ENCODE measurements at places on chromosomes 16 and 17.

DNA sequence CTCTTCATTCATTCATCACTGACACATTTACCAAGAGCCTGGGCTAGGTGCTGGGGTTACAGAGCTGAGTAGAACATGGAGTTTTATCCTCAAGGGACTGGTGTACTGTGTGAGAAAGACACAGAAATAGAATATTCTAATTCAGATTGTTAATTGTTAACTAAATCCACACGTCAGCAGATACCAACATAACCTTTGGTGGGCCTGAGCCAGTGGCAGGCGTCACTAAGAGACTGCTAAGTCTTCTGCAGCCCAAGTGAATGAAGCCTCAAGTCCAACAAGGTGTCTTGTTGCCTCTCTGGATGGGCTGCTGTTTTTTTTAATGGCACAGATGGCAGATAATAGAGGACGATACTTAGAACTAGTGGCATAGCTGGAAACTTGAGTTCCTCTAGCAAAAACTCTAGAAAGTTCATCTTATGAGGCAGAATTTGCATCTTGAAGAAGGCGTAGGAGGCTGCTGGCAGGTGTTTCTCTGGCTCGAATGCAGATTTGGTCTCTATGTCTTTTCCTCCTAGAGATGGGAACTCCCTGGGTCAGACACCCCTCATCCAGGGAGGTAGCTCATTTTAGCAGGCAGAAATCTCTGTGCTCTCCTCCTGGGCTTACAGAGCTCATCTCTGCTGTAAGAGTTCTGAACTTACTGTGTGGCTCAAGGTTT is 179.5 kb downstream of the NTN1 start:
- no peak for DNase-seq

DNA sequence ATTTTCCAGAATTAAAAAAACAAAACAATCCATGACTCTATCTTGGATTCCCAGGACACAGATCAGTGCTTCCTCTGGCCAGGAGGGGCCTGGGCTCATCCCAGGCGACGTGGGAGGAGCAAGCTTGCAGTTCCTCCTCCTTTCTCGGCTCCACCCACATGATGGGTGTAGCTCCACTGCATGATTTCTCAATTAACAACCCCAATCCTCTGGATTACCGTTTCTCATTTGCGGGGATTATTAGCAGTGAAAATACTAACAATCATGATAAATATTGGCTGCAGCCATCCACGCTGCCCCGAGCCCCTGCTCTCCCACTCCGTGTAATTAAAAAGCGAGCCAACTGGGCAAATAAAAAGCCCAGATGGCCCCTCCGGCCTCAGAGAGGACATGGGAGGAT is 46.4 kb upstream of the SDK2 start:
- DNase-seq: no peak

GRCh38 chr17:83069931-83070742 is 9.3 kb upstream of the METRNL start:
- DNase-seq: peak; percentile 25

- no peak for DNase-seq
Observed at GRCh38 chr17:27746881-27747280, 53.4 kb downstream of the NOS2 start.

DNA sequence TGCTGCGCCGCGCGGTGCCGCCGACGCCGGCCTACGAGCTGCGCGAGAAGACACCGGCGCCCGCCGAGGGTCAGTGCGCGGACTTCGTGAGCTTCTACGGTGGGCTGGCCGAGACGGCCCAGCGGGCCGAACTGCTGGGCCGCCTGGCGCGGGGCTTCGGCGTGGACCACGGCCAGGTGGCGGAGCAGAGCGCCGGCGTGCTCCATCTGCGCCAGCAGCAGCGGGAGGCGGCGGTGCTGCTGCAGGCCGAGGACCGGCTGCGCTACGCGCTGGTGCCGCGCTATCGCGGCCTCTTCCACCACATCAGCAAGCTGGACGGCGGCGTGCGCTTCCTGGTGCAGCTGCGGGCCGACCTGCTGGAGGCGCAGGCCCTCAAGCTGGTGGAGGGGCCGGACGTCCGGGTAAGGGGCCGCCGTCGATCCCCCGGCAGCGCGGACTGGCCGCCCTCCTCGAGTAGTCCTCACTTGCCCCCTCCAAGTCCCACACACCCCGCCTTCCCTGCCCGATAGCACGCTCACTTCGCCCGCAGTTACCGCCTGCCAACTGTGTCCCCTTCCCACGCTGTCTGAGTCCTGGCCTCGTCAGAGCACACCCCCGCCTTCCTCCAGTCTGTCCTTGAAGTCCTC is 470 bp downstream of the MLYCD start:
- DNase-seq: peak; percentile 32

DNA sequence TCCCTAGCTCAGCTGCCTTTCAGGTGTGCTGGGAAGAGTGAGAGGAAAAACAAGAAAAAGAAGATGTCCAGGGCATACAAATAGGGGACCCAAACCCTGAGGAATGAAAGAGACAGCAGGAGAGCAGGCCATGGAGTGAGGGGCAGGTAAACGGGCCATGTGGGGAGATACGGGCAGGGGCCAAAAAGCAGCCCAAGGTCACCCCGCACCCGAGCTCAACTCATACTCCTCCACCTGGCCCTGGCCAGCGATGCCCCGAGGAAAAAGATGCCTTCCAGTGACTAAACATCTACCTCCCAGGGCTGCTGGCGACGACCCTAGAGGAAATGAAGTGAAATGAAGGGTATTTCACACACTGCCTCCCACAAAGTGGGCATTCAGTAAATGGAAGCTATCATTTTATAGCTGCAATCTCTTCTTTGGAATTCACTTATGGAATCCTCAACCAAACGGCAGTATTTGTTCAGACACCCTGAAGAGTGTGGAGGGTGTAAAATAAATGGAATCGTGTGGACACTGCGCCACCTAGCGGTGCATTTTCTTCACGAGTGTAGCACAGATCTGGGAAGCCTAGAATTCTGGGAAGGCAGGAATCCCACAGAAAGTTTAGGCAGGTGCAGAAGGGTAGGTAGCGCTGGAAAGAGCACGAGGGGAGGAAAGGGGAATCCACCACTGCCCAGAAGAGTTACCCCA is 14.9 kb downstream of the ELAC2 start:
- DNase-seq: peak; percentile 88

DNA sequence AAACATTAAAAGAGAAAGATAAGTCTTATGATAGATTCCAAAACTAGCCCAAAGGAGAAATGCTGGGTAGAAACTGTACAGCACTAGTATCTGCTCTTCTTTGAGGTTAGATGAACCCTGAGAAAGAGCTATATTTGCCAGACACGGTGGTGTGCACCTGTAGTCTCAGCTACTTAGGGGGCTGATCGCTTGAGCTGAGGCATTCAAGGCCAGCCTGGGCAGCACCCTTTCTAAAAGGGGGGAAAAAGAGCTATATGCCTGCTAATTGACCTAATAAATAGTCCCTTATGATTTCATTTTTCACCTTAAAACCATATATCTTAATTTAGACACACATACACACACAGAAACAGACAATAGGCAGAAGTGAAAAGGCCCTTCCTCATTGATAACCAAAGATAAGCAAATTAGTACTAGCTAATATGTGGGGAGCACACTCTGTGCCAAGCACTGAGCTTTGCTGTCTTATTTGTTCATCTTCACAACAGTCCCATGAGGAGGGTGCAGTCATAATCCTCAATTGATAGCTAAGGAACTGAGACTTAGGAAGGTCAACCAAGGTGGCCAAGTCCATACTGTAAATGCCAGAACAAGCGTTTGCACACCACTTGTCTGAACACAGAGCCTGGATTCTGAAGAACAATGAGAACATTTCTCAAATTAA is 56.6 kb upstream of the NLK start:
- no peak for DNase-seq

GRCh38 chr17:63911657-63912100 is 621 bp upstream of the CSHL1 start:
- peak; percentile 61 for DNase-seq

DNA sequence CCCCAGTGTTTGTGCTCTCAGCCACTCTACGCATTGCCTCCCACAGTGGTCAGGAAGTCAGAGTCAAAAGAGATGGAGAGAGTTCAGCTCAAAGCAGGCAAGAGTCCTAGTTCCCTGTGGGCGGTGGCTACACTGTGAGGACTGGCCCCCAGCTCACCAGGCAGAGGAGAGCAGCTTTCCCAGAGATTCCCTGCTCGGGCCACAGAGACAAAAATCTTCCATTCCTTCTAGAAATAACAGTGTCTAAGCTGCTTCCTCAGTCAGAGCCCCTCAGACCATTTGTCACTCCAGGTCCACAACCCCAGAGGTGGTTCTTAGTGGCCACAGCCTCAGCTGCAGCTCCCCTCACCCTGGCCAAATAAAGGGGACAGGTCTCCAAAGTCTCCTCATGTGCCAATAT is 263.0 kb upstream of the RPL38 start:
- no peak for DNase-seq

GRCh38 chr17:36086791-36087190 is 3.2 kb downstream of the CCL3 start:
- no peak for DNase-seq

DNA sequence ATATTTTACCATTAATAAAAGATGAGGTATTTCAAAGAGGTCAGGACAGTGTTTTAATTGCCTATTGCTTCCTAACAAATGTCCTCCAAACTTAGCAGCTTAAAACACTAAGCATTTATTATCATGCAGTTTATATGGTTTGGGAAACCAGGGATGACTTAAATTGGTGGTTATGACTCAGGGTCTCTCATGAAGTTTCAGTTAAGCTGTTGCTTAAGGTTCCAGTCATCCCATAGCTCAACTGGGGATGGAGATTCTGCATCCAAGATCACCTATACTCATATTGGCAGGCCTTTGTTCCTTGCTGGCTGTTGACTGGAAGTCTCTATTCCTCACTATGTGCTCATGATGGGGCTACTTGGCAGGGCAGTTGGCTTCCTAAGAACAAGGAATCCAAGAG is 1329.9 kb upstream of the GOT2 start:
- DNase-seq: no peak

- DNase-seq: no peak
Observed at GRCh38 chr17:49552070-49552751, 23.5 kb upstream of the NXPH3 start.

DNA sequence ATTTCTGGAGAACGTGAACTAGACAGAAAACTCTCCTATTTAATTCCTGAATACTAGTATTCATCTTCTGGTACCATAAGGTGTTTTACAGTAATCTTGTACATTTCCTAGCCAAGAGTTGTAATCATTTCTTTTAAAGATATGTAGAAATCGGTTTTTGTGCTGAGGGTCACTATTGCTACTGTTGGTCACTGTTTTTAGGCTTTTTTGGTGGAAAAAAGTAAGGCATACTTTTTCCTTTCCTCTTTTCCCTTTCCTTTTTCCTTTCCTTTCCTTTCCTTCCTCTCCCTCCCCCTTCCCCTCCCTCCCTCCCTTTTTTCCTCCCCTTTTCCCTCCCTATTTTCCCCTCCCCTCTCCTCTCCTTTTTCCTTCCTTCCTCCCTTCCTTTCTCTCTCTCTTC is 706.4 kb upstream of the GOT2 start:
- DNase-seq: no peak

- DNase-seq: no peak
Observed at GRCh38 chr17:74799097-74799496, 23.0 kb upstream of the NAT9 start.

- no peak for DNase-seq
Observed at GRCh38 chr16:617855-618254, 12.9 kb upstream of the WFIKKN1 start.

- DNase-seq: no peak
Observed at GRCh38 chr17:17937201-17937853, 34.9 kb downstream of the TOM1L2 start.

DNA sequence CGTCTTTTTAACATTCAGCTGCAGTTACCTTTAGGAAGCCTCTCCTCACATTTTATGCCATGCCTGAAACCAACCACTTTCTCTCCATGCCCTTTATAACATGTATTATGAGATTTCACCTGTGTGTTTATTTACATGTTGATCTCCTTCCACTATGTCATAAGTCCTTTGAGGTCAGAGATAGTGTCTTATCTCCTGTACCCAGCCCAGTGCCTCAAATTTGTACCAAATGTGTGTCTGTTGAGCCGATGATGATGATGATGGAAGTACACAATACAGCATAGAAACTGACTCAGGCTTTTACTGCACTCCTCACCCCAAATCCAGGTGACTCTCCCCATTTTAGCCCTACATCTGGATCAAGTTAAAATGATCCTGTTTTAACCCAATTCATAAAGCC is 179.5 kb upstream of the CACNG5 start:
- no peak for DNase-seq

DNA sequence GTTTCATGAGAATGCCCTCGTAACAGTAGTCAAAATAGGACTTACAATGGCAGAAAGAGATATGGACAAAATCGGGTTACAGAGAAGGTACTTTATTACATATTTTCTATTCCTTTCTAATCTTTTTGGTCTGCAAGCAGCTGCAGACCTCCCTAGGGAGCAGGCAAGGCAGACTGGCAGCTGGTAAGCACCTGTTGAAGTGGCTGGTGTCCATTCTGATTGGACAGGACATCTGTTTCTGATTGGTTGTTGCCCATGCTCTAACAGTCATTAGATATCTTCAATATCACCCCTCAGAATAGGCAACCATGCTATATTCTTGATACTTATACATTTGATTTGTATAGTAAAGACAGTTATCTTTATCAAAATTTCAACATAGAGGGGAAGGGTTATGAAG is 606.3 kb downstream of the KCNJ2 start:
- DNase-seq: no peak

DNA sequence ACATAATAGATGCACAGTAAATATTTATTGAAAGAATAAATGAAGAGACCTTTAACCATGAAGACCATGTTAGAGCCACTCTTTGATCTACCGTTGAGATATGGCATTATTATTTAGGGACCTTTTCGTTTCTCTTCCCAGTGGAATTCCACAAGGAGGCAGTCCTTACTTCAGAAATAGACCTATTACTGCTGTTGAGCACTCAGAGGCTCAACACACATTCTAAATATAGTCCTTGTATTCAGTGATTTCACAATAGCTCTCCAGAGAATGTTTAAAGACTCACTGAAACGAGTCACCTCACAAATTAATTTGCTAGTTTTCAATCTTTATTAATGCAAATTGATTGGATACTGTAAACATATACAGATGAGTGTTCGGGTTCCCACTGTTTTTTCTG is 603.8 kb downstream of the CDH8 start:
- no peak for DNase-seq

GRCh38 chr16:80984124-80984892 is 22.4 kb downstream of the CMC2 start:
- no peak for DNase-seq

DNA sequence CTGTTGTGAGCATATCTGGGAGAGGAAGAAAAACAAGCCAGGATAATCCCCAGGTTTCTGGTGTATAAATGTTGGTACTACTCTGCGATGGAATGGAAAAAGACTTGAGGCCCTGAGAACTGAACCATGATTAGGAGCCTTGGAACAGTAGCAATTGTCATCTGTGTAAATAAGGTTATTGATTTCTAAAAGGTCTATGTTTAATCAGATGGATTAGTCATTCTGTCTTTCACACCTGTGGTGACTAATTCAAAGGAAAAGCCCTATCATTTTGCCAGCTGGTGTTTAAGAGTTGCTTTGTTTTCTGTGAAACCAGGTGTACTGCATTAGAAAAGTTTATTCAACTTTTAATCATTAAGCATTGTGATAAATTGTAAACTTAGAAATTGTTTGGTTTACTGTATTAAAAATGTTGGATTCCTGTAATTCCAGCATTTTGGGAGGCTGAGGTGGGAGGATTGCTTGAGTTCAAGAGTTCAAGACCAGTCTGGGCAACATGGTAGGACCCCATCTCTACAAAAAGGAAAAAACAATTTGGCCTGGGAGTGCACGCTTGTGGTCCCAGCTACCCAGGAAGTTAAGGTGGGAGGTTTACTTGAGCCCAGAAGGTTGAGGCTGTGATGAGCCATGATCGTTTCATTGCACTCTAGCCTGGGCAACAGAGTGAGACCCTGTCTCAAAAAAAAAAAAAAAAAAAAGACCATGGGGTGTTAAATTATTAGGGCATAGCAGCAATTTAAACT is 29.0 kb upstream of the KPNB1 start:
- DNase-seq: no peak
